ENCODE measurements at places on chromosomes 1 and 21.
A peak's percentile ranks its signal among the peaks of the same experiment; 100 is the strongest.

DNA sequence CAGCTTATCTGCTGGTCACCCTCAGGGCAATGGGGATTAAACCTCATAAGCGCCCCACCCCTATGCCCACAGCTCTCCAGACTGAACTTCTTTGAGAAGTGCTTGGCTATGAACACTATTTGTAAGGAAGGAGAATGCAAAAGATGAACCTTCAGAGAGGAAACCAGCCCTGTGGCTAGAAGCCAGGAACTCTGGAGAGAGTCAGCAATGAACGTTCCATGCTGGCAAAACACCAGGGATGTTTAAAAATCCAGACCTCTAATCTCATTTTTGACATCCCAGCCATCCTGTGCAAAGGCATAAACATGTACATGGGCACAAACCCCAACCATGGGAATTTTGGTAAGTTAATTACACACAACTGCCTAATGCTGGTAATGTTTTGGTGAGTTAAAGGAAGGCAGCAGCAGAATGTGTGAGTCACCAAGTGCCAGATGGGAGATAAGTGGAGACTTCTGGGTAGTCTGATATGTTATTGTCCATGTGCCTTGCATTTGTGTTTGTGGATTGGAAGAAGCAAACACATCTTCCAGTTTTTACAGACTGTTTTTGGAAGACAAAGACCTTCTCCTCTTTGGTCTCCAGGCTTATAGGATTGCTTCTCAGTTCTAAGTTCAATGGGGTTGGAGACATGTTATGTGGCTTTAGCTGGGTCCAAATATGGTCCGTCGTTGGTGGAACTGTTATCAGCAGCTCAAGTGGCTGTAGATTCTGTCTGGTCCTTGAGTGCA lies 174.1 kb upstream of the ETV3 start:
- peak; percentile 1 for DNase-seq

GRCh38 chr1:18149027-18149641 lies 41.5 kb downstream of the IGSF21 start:
- no peak for DNase-seq

GRCh38 chr1:84347271-84347931 lies 45.9 kb downstream of the SAMD13 start:
- peak; percentile 59 for DNase-seq

GRCh38 chr1:218656301-218657037 lies 311.3 kb downstream of the TGFB2 start:
- peak; percentile 88 for DNase-seq

DNA sequence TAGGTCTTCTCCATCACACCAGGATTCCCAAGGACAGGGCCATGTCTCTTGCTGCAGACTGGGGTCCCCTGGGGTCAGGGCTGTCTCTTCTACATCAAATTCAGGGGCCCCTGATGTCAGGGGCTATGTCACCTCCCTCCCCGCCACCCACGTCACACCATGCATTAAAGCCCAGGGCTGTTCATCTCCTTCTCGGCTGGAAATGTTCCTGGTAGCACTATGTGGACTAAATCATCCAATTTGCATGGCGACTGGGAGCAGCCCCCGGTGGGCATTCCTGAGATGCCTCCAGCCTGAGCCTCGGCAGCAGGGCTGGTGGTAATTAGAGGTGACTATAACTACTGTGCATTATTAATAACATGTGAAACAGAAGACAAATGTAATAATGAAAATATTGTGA lies 151.7 kb upstream of the HMGB4 start:
- DNase-seq = no peak

DNA sequence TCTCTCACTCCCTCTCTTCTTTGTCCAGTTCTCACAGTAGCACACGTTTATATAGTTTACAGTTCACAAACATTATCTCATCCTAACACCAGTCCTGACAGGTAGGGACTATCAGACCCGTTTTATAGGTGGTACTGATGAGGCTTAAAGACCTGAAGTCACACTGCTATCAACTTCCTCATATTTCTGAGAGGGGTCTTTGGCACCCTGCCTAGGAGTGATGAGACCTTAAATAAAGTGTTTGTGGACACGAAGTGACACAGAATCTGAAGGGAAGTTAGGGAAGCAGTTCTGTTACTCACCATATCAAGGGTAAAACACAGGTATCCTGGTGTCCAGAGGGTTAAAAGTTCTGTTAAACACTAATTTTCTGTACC lies 590 bp upstream of the TACSTD2 start:
- DNase-seq = no peak
